ENCODE measurements at places on chromosomes 7 and 10.

DNA sequence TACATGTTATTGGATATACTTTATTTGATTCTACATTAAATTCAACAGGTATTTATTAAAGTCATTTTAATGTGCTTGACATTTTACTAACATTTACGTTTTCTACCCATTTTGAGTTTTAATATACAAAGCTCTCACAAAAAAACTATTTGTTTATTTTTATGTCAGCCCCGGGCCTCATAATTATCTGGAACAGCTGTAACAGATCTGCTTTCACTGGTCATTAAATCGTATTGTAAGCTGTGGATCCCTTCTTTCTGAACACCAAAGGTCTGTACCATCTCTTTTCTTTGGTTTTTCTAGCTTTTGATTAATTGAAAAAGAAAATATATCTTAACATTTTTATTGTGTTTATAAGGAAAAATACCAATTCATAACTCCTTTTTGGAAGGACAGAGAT lies 73.5 kb downstream of the SEMA3E start:
- no peak for DNase-seq

DNA sequence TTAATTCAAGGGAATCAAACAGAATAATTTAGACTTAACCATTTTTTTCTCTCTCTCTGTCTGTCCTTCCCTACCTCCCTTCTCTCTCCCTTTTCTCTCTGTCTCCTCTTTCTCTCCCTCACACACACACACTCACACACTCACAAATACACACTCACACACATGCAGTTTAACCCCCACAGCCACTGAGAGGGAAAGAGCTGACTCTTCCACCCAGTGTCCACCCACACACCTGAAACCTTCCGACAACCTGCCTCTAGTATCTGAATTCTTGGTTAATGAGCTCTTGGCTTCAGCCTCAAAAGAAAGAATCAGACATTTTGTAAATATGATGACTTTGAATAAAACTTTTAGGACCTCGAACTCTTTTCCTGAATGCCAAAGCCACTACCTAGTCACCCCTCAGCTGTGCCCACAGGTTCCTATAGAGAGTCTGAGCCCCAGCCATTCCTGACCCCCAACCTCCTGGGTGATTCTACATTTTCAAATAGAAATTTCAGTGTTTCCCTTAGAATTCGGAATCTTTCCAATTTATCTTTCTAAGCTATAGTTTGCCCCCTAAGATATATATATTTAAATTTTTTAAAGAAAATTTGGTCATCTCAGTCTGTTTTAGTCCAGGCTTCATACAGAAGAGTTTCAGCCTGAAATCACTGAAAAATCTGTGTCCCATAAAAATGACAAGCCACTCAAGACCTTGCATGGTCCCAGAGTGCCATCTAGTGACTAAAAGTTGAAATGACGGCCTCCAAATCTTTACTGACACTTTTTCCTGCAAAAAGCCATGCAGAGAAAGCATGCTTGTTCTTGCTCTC lies 202.8 kb downstream of the IPMK start:
- DNase-seq: no peak

DNA sequence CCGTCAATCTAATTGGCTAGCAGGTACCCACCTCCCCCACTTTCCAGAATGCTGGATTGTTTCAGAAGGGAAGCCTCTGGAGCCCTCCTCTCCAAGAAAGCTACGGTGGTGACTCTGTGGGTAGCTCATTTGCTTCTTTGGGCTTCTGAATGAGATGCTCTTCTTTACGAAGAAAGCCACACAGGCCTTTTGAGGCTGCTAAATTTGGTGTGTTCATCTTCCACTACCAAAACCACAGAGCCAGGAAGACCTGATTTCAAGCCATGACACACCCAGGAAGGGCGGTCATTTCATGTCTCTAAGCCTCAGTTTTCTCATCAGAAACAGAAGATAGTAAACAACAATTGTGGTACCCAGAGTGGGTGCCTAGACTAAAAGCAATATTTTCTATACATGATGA lies 901.2 kb downstream of the KCNMA1 start:
- DNase-seq: no peak

DNA sequence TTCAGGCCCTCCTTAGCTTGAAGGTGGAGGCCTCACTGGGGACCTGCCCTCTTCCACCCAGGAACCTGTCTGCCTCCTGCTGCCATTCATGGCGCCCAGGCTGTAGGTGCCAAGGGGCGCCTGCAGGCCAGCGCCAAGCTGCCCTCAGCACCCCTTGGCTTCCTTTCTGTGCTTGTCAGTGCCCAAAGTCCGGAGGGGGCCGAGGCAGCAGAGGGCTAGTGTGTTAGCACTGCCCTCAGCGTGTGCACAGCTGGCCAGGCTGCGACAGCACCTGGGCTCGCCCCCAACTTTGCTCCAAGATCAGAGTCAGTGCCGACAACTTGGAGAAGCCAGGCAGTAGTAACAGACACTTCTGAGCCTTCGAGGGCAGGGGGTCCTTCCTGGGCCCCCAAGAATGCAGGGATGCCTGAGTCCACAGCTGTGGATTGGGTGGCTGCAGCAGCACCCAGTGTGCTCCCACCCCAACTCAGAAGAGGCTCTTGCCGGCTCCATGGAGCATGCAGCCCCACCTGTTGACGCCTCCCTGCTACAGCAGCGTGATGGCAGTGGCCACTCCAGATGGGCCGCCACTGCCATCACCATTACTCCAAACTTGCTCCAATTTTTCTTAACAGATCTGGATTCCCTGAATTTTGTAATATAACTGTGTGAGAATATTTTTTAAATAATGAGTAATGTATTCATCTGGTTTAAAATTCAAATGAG lies 41.7 kb downstream of the CACUL1 start:
- no peak for DNase-seq

- no peak for DNase-seq
Measured at GRCh38 chr7:149495785-149496641, 1.6 kb downstream of the ZNF746 start.

GRCh38 chr7:19117091-19117869 lies at the start of gene TWIST1:
TWIST1 (minus strand) TSS chr7:19117636; CDS start chr7:19117321, 315 bp downstream.
- no peak for DNase-seq

Data from memory B cell (primary cell).